ENCODE measurements at places on chromosomes 16 and 17.
A peak's percentile ranks its signal among the peaks of the same experiment; 100 is the strongest.

DNA sequence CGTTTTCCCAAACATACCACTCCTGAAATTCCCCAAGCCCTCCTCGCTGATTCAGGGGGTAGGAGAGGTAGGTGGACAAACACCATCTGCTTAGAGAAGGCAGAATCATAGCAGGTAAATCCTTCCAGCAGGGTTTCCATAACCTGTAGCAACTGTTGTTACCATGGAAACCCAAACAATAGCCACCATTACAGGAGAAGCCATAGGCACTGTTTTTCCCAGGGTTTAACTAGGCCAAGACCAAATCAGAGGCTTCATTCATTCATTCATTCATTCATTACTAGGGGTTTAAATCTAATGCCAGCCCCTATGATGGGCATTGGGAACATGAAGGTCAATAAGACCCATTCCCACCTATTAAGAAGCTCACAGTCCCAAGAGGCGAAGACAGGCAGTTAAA, 25.5 kb upstream of the CIITA start:
- no peak for DNase-seq

DNA sequence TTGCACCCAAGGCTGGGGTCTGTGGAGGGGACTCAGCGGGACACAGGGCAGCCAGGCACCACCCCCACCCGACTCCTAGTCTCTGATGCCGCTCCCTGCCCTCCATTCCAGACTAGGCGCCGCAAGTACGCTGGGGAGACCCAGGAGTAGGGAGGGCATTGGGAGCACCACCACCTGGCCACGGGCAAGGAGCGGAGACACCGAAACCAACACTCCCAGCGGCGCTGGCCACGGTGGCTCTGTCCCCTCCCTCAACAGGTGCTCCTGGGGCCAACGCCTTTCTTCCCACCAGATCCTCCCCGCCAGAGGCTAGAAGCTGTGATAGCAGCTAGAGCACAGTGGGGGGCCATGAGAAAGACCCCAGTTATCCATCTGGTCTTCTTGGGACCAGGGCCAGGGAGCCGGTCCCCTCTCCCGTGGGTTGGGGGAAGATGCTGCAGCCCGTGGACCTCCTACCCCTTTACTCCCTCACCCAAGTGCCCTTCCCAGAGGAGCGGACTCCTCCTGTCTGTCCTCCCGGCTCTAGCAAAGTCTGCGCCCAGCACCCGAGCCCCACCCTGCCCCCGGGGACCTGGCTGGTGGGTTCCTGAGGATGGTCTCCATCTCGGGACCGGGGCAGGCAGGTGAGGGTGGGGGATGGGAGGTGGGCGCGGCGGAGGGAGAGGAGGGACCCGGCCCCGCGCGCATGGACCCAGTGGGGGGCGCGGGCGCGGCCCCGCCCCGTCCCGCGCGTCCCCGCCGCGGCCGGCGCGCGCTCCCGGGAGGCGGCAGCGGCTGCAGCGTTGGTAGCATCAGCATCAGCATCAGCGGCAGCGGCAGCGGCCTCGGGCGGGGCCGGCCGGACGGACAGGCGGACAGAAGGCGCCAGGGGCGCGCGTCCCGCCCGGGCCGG, at the start of gene SYNGR3:
TSS of gene SYNGR3 (plus strand) at position 762 of the 892 bp plus-strand sequence. CDS start 133 bp downstream, outside the sequence.
- DNase-seq = no peak

- no peak for DNase-seq
Measured at GRCh38 chr17:13485327-13485726, 116.4 kb downstream of the HS3ST3A1 start.

DNA sequence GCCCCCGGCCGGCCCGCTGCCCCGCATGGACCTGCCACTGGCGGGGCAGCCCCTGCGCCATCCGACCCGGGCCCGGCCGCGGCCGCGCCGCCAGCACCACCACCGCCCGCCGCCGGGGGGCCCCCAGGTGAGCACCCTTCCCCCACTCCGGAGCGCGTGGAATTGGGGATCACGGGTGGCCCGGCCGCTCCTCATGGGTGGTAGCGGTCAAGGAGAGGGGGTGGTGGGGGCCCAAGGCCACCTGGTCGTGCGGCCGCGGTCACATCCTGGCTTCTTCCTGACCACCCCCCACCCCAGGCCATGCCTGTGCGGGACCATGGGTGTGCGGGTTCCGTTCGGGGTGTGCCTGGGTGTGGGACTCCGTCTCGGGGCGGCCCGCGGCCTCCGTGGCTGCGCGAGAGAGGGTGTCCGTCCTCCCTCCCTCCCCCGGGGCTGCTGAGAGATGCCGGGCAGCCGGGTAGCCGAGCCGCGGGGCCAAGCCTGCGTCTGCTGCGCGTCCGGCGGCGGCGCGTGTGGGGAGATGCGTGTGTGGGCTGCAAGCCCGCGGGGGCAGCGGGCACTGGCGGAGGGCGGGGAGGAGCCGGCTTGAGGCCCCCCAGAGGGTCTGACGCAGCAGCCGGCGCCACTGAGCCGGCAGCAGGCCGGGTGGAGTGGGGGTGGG, 6.8 kb downstream of the ACD start:
- DNase-seq = no peak

DNA sequence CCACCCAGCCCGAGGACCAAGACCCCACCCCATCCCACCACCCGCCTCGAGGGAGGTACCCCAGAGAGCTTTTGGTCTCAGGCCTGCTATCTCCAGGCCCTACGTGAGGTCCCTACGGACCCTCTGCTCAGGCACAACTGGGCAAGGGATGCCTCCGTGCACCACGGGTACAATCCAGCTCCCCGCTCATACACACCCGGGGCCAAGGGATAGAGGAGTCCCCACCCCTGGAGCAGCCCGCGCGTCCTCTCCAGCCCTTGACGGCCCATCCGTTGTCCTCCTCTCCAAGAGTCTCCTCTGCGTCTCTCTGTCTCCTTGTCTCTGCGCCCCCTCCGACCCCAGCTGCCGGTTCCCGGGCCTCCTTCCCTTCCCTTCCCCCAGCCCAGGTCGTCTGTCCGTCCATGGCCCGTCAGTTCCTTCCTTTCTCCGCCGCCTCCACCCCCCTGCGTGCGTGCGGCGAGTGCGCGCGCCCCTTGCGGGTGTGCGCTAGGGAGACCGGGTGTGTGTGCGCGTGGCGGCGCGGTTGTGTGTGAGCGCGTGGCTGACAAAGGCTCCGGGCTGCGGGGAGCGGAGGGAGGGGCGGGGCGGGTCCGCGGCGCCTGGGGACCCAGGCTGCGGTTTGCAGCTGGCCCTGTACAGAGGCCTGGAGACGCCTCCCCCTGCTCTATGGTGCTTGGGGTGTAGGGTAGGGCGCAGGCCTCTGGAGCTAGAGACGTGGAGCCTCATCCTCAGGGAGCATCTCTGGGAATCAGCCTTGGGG, 930 bp downstream of the SPNS2 start:
- DNase-seq = no peak

DNA sequence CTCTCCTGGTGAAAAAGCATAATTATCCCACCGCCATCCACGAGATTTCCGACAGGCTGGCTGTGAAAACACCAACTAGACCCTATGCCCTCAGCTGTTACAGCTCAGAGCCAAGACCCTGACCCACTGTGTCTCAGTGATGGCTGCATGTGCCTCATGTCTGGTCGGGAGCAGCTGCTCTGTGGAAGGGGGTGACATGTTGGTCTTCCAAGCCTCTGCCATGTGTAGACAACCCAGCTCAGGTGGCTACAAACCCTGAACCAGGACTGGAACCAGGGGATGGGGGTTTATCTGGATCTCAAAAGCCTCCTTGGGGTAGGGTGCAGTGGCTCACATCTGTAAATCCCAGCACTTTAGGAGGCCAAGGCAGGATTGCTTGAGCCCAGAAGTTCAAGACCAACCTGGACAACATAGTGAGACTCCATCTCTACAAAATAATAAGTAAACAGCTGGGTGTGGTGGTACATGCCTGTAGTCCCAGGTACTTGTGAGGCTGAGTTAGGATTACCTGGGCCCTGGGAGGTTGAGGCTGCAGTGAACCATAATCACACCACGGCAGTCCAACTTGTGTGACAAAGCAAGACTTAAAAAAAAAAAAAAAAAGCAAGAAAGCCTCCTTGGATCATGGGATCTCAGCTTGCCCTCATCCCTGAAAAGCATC, 220.3 kb downstream of the CPPED1 start:
- DNase-seq = no peak

DNA sequence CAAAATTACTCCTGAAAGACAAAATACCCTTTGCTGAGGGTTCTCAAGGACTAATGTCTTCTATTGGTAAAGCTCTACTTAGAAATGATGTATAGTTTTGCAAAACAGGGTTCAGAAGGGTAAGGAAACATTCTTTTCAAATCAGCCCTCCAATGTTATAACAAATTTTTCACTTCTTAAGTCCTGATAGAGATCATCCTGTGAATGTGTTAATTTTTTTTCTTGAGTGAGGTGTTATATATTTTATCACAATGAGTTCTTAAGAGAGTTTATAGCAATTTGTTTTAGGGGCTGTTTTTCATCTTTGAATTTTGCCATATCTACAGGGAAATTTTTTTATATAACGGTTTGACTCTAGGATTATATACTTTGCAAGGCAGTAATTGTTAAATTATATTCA, 29.5 kb downstream of the CYB5B start:
- DNase-seq = no peak

- no peak for DNase-seq
Measured at GRCh38 chr17:43714465-43715149, 44.0 kb downstream of the SOST start.

- no peak for DNase-seq
Measured at GRCh38 chr17:49980703-49981197, 11.8 kb downstream of the DLX4 start.

DNA sequence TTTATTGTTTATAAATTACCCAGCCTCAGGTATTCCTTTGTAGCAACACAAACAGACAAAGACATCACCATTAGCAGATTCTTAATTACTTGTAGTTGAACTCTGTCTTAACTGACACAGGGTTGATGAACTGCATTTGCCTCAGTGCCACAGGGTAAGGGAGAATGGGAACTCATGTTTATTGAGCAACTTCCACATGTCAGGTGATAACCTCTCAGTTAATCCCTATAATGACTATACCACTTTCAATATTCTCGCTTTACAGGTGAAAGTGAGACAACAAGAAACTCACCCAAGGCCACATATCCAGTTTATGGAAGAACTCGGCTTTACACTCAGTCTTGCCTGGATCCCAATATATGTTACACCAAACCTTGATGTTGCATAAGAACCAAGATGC, 8.6 kb downstream of the PDILT start:
- no peak for DNase-seq

DNA sequence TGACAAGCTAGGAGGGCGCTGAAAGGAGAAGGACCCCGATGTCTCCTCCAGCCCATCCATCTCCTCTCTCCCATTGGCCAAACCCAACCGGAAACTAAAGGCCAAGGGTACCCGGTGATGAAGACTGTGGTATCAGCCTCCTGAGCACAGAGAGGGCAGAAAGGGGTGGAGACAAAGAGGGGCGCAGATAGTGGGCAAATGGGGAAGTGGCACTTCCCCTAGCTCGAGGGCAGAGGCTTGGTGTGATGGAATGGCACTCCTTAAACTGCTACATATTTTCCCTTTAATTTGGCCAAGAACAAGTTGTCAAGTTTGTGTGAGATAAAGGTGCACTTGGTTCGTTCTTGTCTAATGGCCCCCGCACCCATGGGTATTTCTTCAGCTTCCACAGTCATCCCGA, 27.8 kb downstream of the IL4R start:
- no peak for DNase-seq

- DNase-seq = no peak
Measured at GRCh38 chr17:29180788-29181160, 576 bp upstream of the MYO18A start.

GRCh38 chr17:45733781-45734180, 50.3 kb upstream of the CRHR1 start:
- DNase-seq = no peak

DNA sequence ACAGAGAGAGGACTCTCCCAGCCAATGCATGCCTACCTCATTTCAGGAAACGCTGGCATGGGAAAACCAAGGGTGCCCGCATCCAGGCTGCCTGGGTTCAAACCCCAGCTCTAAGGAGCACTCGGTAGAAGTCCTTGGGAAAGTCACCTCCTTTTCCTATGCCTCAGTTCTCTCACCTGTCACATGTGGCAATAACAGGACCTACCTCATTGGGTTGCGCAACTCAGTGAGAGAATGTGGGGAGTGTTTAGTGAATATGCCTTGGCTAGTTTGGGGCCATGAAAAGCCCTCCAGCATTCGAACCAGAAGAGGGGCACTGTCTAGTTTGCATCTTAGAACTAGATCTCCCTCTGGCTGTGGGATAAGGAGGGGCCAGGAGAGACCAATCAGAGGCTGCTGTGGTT, 9.0 kb upstream of the NXPH3 start:
- DNase-seq = no peak

- no peak for DNase-seq
Measured at GRCh38 chr17:43562679-43563599, 16.8 kb upstream of the ETV4 start.

- DNase-seq = no peak
Measured at GRCh38 chr16:18969050-18969854, 14.5 kb upstream of the TMC7 start.

DNA sequence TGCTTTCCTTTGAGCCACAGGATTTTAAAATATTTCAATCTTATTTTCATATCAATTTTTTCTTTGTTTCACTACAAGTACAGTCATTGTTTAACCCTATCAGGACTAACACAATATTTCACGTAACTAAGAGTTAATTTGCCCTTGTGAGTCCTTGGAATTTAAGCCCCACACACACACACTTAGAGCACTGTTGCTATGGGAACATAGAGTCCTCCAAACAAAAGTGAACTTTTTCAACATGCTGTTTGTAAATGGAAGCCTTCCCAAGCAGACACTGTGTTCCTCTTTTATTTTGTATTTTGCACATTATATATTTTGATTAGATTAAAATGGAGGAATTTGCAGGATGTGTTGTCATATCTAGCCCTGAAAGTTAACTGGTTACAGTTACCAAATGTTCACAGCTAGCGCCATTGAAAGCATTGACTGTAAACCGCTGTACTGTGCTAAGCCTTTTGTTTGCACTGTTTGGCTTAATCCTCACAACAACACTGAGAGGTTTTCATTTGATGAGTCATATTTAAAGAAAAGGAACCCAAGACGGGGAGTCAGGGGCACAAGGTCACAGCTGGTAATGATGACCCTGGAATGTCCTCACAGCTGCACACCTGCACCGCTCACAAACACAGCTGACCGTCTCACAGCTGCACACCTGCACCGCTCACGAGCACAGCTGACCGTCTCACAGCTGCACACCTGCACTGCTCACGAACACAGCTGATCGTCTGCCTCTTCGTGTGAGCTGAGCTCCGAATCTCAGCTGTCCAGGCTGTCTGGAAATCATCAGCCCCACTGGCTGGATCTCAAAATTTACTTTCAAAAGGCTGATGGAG, 6.3 kb downstream of the HSBP1 start:
- no peak for DNase-seq

GRCh38 chr16:13921328-13921727, 1.4 kb downstream of the ERCC4 start:
- no peak for DNase-seq

- no peak for DNase-seq
Measured at GRCh38 chr16:80367037-80367658, 173.6 kb upstream of the DYNLRB2 start.

GRCh38 chr17:49361129-49361901, 735 bp downstream of the ZNF652 start:
- DNase-seq = peak; percentile 11

Measured in esophagus squamous epithelium (tissue), 5 donors.